DMS79 (cell line): ENCODE measurements at places on chromosomes 4 and X.

DNA sequence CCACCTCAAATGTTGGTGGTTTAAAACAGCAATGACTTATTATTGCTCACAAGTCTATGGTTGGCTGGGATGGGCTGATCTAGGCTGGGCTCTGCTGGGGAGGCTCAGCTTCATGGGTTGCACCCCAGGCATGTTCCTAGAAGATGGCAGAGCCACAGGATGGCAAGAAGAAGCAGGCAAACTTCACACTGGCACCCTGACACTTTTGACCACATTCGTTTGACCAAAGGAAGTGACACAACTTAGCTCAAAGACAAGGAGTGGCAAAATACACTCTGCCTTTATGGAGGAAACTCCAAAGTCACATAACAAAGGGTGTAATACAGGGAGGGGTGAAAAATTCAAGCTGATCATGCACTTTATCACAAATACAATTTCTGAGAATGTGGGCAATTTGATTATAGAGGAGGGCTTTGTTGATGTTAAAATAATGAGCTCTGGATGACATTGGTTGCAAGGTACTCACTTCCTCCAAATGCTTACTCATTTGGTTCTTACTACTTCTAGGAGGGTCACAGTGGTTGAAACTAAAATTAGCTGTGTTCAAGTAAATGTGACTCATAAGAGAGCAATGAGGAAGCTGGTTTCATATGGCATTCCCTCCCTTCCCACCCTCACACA lies 249.2 kb upstream of the RPS6KA3 start:
- no peak for DNase-seq

- DNase-seq: no peak
These were observed 31.5 kb downstream of the CASP3 start for GRCh38 chr4:184617600-184618196.

DNA sequence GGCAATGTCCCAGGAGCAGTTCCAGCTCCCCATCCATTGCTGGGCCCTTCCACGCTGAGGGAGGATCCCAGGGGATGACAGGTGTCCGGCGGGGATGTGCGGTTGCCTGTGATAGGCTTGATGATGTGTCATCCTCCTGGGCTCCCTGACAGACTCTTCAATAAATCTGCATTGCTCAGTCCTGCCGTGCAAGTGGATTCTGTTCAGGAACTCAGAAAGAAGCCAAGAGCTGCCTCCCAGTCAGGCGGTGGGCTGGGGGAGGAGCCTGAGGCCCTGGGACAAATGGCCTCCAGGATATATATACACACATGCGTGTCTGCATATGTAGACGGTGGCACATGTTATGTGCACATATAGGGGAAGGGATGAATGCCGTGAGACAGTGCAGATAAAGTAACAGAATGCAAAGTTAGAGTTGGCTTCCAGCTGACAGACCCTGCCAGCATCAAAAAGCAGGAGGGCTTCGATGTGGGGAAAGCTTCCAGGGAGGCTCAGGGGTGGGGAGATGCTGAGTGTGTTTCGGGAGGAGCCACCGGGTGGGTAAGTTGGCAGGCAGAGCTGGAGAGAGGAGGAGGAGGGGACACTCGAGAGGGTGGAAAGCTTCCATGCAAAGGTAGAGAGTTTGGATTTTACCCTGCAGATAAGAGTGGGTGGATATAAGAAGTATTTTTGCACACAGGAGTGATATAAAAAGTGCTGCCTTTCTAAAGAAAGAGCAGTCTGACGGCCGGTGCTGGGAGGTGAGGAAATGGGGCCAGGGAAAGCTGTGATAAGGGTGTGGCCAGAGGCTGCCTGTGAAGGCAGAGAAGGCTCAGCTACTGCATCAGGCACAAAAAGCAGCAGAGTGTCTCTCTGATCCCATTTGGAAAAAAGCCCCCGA lies 28.5 kb upstream of the CRMP1 start:
- no peak for DNase-seq

GRCh38 chr4:142402156-142402555 lies 443.9 kb downstream of the INPP4B start:
- DNase-seq: no peak

DNA sequence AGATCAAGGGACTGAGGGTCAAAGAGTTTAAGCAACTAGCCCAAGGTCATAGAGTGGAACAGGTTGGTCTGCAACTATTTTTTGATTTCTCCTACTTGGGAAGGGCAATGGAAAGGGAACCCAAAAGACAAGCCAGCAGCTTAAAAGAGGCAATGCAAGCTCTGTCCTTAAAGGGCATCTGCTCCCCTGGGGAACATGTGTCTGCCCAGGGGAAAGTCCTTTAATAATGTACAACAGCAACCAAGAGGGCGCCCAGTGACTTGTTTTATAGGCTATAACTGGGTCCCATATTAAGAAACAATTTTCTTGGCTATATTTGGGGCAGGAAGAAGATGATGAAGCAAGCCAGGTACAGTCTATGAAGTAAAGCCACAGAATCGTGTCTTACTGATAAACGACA lies 54.7 kb upstream of the RBM47 start:
- no peak for DNase-seq

GRCh38 chrX:111348429-111348828 lies 63.6 kb downstream of the DCX start:
- DNase-seq: peak; percentile 79

DNA sequence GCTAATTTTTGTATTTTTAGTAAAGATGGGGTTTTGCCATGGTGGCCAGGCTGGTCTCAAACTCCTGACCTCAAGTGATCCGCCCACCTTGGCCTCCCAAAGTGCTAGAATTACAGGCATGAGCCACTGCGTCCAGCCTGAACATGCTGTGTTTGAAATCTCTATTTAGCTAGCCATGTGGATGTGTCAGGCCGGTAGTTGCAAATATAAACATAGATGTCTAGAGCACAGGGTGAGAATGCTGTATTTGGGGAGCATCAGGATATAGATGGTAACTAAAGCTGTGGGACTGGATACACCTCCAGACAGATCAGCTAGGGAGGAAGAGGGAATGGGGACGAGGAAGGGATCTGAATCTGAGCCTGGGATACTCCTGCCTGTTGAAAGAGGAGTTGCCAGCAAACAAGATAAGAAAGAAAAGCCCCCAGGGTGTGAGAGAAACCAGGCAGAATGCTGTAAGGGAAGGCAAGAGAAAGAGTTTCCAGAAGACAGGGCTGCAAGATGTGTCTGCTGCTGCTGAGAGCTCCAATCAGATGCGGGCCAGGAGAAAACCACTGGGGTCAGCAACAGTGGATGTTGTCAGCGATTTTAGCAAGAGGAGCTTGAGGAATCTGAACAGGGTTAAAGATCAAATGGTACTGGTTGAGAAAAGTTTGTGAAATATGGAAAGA lies 177.4 kb downstream of the PALLD start:
- no peak for DNase-seq

- no peak for DNase-seq
These were observed 173.5 kb downstream of the NPFFR2 start for GRCh38 chr4:72205298-72205697.

DNA sequence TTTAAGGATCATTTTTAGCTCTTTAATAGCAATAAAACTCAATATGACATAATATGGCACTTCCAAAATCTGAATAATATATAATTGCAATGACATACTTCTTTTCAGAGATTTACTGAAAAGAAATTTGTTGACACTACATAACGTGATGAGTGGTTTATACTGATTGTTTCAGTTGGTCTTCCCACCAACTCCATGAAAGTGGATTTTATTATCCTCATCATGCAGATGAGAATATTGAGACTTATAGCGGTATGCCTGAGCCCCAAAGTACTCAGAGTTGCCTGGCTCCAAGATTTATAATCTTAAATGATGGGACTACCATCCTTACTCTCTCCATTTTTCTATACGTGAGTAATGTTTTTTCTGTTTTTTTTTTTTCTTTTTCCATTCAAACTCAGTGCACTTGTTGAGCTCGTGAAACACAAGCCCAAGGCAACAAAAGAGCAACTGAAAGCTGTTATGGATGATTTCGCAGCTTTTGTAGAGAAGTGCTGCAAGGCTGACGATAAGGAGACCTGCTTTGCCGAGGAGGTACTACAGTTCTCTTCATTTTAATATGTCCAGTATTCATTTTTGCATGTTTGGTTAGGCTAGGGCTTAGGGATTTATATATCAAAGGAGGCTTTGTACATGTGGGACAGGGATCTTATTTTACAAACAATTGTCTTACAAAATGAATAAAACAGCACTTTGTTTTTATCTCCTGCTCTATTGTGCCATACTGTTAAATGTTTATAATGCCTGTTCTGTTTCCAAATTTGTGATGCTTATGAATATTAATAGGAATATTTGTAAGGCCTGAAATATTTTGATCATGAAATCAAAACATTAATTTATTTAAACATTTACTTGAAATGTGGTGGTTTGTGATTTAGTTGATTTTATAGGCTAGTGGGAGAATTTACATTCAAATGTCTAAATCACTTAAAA lies 15.3 kb downstream of the ALB start:
- DNase-seq: no peak

GRCh38 chrX:9688833-9689232 lies 76.8 kb downstream of the GPR143 start:
- no peak for DNase-seq
